ENCODE measurements at places on chromosomes 7 and 10. TPM values are rescaled to one million over a fixed set of nuclear protein-coding genes. Genes with fewer than 3 reads are reported as not detected.

GRK5 gene
- total RNA-seq, result 13.6 TPM

C10orf67 gene
- total RNA-seq, result not detected

GRCh38 chr7:97865104-97865503 lies 7.1 kb downstream of the ASNS start:
- DNase-seq, result no peak
- no peaks in the 10 kb centered on the region for H3K4me1 ChIP-seq
- H3K27me3 ChIP-seq, result no peaks in the 10 kb centered on the region
- peaks cover 5% of the 10 kb centered on the region for H3K36me3 ChIP-seq
- no peak overlapping the region for H3K4me3 ChIP-seq

- no peak overlapping the region for H3K4me3 ChIP-seq
- H3K36me3 ChIP-seq, result no peaks in the 10 kb centered on the region
- DNase-seq, result no peak
- no peaks in the 10 kb centered on the region for H3K27me3 ChIP-seq
- H3K27ac ChIP-seq, result no peak overlapping the region
- H3K4me1 ChIP-seq, result no peaks in the 10 kb centered on the region
Observed at GRCh38 chr10:116952729-116953128, 52.3 kb downstream of the SHTN1 start.

GRCh38 chr7:74334030-74334429 lies 44.8 kb downstream of the CLIP2 start:
- no peaks in the 10 kb centered on the region for H3K36me3 ChIP-seq
- no peaks in the 10 kb centered on the region for H3K27me3 ChIP-seq
- no peak overlapping the region for H3K4me3 ChIP-seq
- no peaks in the 10 kb centered on the region for H3K4me1 ChIP-seq

Data from CD8-positive, alpha-beta memory T cell (primary cell).